ENCODE measurements at places on chromosomes 7 and 10. TPM values are rescaled to one million over a fixed set of nuclear protein-coding genes. Genes with fewer than 3 reads are reported as not detected.

PNLIPRP1 gene
- not detected for total RNA-seq

DNA sequence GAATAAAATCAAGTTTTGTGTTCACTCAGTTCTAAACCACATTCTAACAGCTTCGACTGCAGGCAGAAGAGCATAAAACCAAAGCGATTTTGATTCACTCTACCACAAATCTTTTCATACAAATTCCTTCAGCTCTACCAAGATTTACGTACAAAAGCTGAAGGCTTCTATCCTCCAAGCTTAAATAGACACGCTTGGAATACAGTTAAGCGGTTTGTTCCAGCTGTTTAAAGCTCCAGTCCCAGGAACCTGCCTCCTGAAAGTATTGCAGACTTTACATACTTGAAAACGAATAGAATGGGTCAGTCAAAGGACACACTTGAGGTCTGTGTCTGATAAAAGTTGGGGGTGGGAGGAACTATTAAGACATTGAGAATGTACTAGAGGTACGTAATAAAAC is 102.9 kb downstream of the MPP7 start:
- no peak for DNase-seq

DNA sequence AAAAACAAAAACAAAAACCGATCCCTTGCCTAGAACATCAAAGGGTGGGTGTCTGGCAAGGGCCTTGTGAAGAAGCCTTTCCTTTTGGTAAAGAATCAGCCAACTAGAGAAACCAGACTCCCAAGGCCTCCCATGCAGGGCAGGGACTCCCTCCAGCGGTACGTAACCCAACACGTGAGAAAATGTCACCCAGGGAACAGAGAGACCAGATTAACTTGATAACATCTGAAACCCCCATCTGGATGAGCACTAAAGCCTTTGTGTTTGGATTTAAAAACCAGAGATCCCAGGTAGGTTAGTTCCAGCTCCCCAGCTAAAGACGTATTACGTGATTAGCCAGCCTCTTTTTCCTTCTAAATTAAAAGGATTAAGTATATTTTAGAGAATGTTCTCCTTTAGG is 3.0 kb upstream of the HABP2 start:
- no peak for DNase-seq

DNA sequence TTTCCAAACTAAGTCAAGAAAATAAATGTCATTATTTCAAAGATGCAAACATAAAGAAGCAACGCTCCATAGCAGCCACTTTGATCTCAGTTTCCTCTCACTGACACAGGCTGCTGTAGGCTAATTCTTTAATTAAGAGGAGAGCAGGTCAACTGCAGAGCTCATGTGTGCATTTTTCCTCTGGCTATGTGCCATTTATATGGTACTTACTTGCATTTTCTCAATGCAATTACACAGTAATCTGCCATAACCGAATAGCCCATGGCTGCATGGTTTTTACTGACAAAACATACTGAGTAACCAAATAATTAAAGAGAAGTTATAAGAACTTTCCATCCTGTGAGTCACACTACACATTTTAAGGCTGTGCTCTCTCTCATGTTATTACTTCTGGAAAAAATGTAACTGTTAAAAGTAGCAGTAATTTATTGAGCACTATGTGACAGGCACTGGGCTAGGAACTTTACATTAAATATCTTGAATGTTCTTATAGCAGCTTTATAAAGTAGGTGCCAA is 122.0 kb downstream of the ELAPOR2 start:
- DNase-seq = no peak

- peak; percentile 90 for DNase-seq
These were observed 2.7 kb downstream of the STK17A start for GRCh38 chr7:43585562-43585961.

GRCh38 chr10:48784031-48784430 is 99.4 kb downstream of the WDFY4 start:
- DNase-seq = no peak

CALHM3 gene
- total RNA-seq = not detected

FAM237B gene
- total RNA-seq = not detected
